ENCODE measurements at places on chromosomes 5 and 9.

- no peak for DNase-seq
These were observed 544 bp upstream of the ERCC6L2 start for GRCh38 chr9:95874989-95875304.

DNA sequence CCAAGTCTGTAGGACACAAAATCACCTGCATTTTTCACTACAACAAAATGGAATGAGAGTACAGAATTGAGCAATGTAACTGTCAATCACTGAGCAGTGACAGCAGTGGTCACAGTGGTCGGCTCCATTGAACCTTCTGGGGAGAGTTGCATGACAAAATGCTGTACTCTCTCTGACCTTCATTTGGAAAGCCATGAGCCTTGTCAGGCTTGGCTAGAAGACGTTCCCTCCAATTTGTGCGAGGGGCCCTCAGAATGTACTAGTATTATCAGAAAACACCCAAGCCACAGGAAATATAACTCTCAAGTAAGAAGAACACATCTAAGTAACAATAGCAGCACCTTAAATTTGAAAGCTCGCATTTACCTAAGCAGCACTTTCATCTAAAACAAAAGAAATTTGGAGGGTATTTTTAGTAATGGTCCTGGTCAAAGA is 425.6 kb upstream of the MEF2C start:
- no peak for DNase-seq

GRCh38 chr9:93087971-93088655 is 7.9 kb upstream of the CARD19 start:
- no peak for DNase-seq

DNA sequence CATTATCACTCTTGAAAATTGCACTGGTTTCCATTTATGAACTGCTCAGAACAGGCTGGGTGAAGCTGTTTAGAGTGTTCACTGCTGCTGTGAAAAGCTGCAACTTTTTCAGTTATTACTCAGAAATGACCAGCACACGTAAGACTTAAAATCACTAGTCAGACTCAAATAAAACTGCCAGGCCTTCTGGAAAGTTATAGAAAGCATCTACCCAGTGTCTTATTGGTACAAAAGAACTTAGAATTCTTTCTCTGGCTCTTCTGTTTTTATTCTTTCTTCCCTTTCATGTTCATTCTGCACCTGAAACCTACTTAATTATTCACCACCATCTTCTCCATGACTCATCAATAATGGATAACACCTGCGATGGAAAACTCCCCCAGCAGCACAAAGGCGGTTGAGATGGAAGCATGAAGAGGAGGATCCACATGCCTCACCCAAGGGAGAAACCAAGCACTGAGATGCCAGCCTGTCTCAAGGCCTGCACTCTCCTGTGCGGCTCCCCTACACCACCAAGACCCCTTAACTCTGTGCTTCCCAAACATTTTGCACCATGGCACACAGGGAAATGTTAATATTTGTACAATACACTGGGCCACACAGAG is 171.9 kb downstream of the ENTREP1 start:
- no peak for DNase-seq

DNA sequence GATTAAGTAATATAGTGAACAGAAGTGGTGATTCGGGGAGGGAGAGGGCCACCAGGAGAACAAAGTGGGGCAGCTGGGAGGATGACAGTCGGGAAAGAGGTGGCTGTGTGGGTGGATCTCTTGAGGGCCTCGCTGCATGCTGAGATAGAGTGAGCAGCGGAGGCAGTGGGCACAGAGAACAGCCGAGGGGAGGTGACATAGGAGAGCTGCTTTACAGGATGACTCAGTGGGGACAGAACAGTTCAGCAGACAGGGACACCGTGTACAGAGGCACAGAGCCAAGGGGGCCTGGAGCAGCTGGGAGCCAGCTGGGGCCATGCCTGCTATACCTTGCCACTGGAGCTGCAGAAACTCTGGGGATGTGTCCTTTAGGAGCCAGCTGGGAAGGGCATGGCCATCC is 273.9 kb downstream of the GADD45G start:
- DNase-seq, result peak; percentile 91

GRCh38 chr9:20980832-20981455 is 50.5 kb downstream of the HACD4 start:
- no peak for DNase-seq

GRCh38 chr5:109695005-109695926 is 5.5 kb downstream of the MAN2A1 start:
- DNase-seq, result no peak

DNA sequence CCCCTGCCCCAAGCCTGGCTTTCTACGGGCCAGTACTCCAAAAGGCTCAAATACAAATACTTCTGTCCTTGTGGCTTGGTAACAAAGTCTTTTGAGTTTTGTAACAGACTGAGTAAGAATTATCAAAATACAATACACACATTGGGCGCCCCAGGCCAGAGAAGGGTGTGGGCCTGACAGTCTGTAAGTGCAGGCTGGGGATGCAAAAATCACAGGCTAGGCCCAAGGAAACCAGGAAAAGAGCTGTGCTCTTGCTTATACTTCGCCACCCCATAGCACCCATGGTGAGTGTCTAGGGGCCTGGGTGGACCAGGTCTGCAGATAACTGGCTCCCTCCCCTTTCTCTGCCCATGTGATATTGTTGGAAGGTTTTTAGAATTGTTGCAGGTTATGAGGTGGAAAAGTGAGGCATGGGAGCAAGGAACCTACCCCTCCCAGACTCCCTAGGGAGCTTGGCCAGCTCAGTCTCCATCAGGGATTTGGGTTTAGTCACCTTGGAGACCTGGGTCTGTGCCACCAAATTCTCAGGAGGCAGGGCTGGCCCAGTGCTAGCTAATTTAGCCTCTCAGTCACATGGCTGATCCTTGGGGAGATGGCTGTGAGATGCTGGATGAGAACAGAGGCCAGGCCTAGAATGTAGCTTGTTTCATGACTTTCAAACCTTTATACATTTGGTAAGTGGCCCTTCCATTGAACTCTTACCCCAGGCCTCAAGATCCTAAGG is 72.9 kb downstream of the TARS1 start:
- no peak for DNase-seq

DNA sequence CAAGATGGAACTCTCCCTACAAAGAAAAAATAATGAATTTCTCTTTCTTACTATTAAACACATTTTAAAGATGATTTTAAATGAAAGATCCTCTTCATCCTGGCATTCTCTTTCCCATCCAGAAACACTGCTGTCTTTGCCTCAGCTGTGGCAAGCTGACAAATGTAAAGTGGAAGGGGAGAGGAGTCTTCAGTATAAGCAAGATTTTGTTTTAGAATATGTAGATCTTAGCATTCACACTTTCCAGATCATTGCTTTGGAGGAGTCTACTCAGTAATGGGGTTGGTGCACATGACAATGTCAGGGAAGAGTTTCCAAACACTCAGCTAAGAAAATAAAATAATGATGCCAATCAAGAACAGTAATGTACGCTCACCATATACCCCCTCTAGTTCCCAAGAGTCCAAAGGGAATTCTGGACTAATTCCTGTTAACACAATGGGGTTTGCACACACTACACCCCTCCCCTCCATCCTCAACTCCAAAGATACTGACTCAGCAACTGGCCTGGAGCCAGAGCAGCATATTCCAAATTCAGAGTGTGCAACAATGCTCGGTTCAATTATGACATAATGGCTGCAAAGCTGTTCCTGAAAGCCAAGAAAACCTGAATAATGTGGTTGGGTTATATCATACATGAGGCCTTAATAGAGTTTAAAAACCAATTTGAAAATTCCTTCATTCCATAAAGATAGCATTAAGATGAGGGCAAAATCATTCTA is 4.6 kb downstream of the C5orf63 start:
- DNase-seq, result peak; percentile 19

DNA sequence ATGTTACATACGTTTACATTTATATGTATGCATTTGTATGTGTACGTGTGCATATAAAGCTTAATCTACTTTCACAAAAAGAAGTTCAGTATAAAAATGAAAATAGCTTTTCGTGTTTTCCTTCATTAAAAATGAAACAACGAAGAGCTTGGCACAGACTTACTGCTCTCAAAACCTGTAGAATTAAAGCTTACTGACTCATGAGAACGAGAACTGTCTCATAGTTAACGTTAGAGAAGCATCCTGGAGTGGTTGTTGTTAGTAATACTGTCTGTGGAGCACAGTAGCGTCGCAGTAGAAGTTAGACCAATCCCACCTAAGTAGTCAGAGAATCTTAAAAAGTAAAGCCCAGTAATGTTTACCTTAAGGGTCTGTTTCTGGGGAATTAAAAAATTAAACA is 1.3 kb downstream of the MAT2B start:
- DNase-seq, result no peak

DNA sequence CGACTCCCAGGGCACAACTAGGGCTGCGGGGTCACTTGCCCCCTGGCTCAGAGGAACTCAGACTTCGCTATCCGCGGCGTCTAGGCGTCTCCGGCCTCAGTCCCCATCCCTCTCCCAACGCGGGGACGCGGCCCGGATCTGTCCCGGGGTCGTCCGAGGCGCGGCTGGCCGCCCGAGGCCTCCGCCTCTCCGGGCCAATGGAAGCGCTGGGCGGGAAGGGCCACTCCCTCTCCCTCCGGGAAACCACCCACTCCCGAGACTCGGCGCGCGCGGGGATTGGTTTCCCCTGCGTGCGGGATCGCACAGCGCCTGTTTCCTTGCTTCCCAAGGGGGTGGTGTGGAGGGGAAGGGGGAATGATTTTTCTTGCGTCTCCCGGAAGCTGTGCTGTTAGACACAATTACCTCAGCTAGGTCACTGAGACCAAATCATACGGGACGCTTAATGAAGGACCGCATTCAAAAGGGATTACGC is 38.3 kb downstream of the NR2F1 start:
- peak; percentile 93 for DNase-seq

GRCh38 chr9:26742828-26743476 is 149.7 kb downstream of the CAAP1 start:
- DNase-seq, result no peak

GRCh38 chr9:133389562-133389961 is 13.4 kb downstream of the STKLD1 start:
- DNase-seq, result no peak

DNA sequence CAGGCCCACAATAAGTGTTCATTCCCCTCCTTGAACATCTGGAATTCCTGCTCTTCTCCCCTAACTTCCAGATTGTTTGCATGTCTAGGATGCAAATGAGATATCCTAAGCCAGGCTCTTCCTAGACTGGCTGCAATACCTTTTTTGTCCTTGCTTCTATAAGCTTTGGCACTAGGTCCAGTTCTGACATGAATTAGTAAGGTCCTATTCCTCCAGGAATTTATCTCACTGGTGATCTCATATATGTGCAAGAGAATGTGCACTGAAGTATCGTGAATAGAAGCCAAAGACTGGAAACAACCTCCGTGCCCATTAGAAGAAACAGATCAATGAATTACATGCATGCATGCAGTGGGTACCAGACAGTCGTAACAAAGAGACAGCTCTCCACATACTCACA is 25.2 kb downstream of the DUSP1 start:
- DNase-seq, result no peak

- no peak for DNase-seq
These were observed 56.7 kb upstream of the EQTN start for GRCh38 chr9:27353474-27354229.

- no peak for DNase-seq
These were observed 96.8 kb upstream of the TAS2R1 start for GRCh38 chr5:9726931-9727330.

- DNase-seq, result no peak
These were observed 19.3 kb downstream of the MOCS2 start for GRCh38 chr5:53090229-53090628.

DNA sequence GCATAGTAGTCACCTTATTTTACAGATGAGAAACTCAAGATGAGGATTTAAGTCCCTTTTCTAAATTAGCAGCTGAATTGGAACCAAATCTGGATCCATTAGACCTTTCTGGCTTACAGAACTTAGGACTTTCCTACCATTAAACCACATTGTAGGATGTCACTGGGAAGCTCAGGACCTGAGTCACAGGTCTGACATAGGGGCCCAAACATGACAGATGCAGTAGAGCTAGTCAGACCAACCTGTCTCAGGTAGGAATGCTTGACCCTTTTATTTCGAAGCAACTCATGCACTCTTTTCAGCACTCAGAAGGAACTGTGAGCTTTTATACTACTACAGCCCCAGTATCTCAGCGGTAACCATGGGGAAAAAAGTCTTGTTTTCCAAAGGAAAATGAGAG is 2.6 kb downstream of the RAB24 start:
- DNase-seq, result no peak

- DNase-seq, result no peak
These were observed 15.6 kb upstream of the PRKAA1 start for GRCh38 chr5:40813698-40814281.

- no peak for DNase-seq
These were observed 66.9 kb downstream of the SEMA4D start for GRCh38 chr9:89430995-89431394.

DNA sequence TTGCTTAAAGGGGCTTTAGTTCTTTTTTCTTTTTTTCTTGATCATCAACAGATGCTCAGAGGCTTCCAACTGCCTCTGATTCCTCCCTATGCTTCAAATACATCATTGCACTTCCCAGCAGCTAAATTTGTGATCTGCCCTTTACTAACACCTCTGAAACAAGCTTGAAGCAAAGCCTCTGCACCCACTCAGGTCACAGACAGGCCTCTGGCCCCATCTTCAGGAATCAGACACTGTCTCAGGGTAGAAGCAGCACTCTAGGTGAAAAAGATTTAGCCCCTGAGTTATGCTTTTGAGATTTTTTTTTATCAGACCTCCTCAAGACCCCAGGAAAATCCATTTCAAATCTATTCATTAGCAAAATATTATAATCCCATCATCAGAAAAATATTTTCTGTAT is 91.5 kb downstream of the MAMDC2 start:
- peak; percentile 19 for DNase-seq

GRCh38 chr9:122248448-122248865 is 16.2 kb downstream of the RBM18 start:
- no peak for DNase-seq

DNA sequence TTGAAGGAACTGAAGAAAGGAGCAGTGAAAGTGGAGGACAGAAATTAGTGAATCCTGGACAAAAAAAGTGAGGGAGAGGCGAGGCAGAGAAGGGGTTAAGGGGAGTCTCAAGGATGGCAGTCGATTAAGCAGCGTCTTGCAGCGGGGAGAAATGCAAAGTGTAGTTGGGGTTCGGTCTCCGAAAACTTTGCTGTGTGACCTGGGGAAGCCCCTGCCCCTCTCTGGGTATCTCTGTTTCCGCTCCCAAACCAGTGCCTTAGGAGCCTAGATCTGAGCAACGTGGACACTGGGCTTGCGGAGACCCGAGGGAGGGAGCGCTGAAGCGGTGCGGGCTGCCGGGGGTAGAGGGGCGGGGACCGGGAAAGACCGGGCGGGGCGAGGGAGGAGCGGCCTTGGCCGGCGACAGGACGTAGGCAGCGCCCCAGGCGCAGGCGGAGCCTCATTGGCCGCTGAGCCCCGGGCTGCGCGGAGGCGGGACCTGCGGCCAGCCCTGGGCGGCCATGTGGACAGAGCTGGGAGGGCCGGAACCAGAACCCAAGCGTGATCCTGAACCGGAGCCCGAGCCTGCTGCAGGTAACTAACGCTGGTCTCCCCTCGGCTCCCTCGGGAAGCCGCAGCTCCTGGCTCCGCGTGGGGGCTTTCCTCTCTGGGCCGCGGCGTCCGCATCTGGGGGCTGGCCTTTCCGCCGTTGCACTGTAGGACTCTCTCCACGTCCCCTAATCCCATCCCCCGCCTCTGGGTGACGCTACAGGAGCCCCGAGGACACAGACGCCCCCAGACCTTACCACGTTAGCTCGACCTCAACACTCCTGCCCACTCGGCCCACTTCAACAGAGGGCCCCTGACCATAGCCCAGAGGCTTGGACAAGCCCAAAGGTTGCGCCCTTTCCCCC is at the start of gene ALDH1B1:
Gene ALDH1B1, plus strand, starts transcription at position 468 of the 893 bp plus-strand sequence. CDS start 3,047 bp downstream, outside the sequence.
- DNase-seq, result peak; percentile 96
